ENCODE measurements at places on chromosomes 16 and 17.

DNA sequence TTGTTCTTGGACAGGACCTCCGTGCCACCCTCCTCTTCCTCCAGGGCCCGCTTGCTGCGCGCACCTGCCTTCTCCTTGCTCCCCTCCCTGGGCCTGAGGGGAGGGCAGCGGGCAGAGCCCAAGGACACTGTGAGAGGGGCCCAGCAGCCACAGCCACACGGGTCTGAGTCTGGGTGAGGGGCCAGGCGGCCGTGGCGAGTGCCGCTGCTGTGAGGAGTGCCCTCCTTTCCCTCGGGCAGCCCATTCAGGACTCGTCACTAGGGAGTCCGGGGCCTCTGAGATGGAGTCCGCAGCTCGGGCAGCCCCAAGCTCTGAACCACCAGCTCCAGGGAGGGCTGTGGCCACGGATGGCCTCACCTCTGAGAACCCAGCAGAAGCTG is 5.6 kb downstream of the DUS1L start:
- no peak for DNase-seq

DNA sequence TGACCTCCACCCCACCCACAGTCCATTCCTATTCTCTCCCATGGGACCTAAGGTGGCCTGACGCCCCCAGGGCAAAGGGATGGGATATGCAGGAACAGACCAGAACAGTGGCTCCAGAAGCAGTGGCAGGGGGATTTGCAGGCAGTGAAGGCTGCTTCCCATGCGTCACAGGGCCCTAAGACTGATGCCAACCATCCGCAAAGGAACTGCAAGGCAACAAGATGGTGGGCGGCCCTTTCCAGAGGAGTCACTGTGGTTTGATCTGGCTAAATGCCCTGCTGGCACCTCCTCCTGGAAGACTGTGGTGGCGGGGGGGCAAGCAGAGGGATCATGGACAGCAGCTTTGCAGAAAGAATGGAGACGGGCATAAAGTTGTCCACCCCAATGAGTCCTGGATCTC is 4.4 kb upstream of the SLC39A11 start:
- peak; percentile 30 for DNase-seq

- no peak for DNase-seq
Measured at GRCh38 chr17:45003877-45004276, 35.8 kb upstream of the C1QL1 start.

GRCh38 chr17:71845337-71845736 is 275.5 kb upstream of the SOX9 start:
- DNase-seq, result no peak

GRCh38 chr16:50568187-50568815 is 20.1 kb downstream of the NKD1 start:
- DNase-seq, result no peak
